ENCODE measurements at places on chromosomes 11 and 22.
A peak's percentile ranks its signal among the peaks of the same experiment; 100 is the strongest.

DNA sequence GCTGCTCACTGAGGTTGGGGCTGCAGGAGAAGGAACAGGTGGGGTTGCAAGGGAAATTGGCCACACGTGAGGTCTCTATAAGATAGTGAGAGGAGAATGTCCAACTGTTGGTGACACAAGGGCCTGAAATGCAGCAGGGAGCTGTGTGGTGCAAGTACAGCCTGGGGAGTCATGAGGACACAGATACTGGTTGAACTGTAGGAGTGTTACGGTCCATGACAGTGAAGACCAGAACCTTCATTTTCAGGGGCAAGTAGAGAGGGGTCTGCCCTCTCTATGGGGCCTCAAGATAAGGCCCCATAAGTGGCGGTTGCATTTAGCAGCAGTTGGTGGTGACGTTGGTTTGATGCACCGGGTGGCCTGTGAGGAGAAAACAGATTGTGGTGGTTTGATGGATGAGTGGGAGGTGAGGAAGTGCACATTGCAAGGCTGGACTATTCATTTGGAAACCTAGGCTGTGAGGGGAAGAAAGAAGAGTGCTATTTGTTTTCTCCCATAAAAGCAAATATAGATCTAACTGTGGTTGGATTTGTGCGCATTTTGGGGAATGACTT lies 39.4 kb downstream of the MICAL2 start:
- DNase-seq = peak; percentile 30

GRCh38 chr11:44992181-44992582 lies 41.5 kb upstream of the TP53I11 start:
- no peak for DNase-seq

DNA sequence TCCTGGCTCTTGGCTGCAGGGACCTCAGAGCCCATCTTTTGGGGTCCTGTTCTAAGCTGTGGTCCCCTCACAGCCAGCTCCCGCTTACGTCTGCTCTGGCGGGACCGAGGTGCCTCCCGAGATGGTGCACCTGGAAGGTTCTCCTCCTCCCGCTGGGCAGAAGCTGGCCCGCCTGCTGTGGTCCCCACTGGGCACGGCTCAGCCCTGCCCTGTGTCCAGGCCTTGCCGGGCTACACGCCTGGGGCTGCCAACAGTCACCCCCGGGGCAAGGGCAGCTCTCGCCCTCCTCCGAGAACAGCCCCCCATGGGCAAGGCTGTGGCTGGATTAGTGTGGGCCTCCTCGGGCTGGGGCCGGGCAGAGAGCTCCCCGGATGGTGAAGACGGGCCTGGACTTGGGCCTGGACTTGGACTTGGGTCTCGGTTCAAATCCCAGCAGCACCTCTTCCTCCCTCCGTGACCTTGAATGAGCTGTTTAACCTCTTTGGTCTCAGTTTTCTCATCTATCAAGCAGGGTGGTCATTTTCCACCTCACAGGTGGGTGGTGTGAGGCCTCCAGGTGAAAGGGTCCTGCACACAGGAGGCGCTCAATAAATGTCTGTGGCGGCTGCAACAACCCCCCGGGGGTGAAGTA lies 998 bp downstream of the BAIAP2L2 start:
- DNase-seq = no peak

DNA sequence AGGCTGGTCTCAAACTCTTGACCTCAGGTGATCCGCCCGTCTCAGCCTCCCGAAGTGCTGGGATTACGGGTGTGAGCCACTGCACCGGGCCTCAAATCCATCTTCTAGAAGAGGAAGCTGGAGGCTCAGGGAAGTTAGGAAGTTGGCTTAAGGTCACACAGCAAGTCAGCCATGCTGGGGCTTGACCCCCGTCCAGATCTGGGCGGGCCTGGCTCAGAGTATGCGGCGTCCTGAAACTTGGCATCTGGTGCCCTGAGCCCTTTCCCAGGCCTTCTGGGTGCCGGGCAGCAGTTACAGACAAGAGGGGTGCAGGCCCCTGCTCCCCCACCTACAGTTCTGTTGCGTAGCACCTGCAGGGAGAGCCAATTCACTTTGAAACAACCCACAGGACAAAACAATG lies 11.2 kb downstream of the MPPED1 start:
- no peak for DNase-seq

DNA sequence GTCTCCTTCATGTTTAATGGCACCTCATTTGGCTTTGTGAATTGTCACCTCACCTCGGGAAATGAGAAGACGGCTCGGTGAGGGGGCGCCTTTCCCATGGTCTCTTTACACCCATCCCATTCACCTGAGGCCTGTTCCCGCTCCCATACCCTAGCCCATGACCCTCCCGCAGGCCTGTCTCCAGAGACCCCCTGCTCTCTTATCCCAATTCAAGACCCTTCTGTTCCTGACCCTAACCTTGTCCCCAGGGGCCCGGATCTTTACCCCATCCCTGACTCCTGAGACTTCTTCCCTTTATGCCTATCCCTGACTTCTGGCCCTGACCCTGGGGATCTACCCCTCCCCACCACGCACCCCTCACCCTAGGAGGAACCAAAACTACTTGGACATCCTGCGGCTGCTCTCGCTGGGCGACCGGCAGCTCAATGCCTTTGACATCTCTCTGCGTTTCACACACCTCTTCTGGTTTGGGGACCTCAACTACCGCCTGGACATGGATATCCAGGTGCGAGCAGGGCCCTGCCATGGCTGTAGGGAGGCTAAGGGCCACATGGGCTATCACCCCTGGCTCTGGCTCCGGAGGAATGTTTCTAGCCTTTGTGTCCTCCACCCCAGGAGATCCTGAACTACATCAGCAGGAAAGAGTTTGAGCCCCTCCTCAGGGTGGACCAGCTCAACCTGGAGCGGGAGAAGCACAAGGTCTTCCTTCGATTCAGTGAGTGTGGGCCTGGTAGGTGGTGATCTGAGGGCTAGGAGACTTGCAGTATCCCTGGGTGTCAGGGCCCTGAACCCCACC lies 7.9 kb downstream of the INPPL1 start:
- DNase-seq = no peak
